ENCODE measurements at places on chromosomes 7 and 10. TPM values are rescaled to one million over a fixed set of nuclear protein-coding genes. Genes with fewer than 3 reads are reported as not detected.

The KLF14 gene
- 0.22 TPM for total RNA-seq

The AP1S1 gene
- 100 TPM for total RNA-seq

The ORAI2 gene
- total RNA-seq, result 79.9 TPM

The SLC13A1 gene
- total RNA-seq, result not detected

The TRIM56 gene
- 18.8 TPM for total RNA-seq

The OR6V1 gene
- total RNA-seq, result not detected

The SPDYE9 gene
- not detected for total RNA-seq

All from placental pericyte (primary cell).